Mucosa of descending colon (tissue), 3 donors: ENCODE measurements at places on chromosomes 7 and 10. TPM values are rescaled to one million over a fixed set of nuclear protein-coding genes. Genes with fewer than 3 reads are reported as not detected.

DNA sequence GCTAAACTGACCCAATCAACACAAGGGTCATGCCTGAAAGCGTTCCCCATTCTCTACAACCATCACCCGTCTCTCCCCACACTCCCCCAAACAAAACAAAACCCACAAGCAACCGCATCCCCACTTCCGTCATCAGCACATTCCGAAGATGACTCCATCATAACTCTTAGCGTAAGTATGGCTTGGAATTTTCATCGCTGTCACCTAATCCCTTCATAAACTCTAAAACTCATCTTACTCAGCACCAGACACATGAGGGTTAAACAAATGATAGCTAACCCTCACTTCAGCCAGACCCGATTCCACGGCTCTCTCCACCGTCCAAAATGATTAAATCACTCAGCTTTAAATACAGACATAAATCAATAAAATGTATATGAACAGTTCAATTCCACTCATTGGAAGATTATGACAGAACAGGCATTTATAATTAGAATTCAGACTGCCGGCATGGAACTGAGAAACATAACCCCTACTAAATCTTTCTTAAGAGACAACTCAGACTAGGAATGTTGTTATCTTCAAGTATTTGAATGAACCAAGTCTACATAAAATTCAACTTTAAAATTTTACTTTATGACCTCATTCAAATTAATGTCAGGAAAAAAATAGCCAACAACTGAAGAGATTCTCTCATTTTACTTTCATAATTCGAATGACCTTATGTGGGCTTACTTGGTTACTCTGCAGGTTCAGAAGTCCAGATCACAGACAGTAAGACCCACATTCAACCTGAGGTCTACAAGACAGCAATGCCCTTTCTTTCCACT lies 215.9 kb downstream of the PARD3 start:
- DNase-seq, result no peak

DNA sequence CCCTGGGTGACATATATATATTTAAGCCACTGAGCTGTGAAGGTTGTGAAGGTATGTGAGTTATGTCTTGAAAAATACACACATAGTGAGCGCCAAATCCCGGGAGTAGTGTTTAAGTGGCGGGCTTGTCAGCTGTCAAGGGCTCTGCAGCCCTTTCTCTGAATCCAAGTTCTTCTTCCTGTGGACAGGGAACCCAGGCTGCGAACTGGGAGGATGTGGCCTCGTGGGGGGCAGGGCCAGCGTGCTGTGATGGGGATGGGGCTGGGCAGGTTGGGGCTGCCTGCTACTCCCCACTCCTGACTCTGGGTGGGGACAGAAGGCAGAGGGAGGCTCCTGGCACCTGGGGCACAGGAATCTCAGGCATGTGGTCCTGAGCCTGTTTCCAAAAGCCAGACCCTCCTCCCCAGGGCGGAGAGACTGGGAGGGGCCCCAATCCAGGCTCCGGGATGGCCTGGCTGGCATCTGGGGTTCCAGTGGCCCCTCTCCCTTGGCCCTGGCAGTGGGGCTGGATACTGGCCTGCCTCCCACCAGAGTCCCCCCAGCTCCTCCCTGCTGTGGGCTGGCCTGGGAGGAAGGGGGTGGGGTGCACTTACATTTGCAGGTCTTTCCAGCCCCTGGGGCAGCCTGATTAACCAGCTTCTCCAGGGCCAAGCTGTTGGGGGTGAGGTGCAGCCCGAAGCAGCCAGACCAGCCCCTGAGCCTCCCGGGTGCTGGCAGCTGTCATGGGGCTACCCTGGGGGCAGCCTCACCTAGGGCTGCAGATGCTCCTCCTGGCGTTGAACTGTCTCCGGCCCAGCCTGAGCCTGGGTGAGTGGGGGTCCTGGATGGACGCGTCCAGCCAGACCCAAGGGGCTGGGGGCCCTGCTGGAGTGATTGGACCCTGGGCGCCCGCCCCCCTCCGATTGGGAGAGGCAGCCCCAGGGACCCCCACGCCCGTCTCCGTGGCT lies at the start of gene UPK3B:
Gene UPK3B, plus strand, starts transcription at position 622 of the 947 bp plus-strand sequence. Its CDS starts 101 bp downstream, at position 723.
- DNase-seq, result peak; percentile 56

DNA sequence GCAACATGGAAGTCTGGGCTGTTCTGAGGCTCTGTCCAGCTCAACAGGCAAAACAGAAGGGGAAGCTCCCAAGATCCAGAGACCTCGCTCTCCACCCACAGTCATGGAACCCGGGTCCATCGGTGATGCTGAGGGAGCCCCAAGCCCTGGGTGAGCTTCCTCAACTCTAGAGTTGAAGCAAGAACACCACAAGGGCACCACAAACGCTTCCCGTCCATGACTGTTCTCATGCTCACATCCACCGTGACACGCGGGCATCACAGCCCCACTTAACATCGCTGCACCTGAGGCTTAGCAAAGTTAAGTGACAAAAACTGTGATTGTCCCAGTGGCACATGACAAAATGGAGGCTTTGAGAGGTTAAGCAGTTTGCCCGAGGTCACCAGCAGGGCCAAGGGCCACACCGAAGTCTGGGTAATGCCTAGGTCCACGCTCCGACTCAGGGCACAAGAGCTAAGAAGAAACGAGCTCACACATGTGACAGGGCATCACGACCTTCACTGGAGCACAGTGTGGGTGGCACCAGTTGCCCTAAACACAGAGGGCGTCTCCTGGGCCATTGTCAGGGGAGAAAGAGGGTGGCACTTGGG lies 110.6 kb downstream of the OAT start:
- DNase-seq, result no peak

DNA sequence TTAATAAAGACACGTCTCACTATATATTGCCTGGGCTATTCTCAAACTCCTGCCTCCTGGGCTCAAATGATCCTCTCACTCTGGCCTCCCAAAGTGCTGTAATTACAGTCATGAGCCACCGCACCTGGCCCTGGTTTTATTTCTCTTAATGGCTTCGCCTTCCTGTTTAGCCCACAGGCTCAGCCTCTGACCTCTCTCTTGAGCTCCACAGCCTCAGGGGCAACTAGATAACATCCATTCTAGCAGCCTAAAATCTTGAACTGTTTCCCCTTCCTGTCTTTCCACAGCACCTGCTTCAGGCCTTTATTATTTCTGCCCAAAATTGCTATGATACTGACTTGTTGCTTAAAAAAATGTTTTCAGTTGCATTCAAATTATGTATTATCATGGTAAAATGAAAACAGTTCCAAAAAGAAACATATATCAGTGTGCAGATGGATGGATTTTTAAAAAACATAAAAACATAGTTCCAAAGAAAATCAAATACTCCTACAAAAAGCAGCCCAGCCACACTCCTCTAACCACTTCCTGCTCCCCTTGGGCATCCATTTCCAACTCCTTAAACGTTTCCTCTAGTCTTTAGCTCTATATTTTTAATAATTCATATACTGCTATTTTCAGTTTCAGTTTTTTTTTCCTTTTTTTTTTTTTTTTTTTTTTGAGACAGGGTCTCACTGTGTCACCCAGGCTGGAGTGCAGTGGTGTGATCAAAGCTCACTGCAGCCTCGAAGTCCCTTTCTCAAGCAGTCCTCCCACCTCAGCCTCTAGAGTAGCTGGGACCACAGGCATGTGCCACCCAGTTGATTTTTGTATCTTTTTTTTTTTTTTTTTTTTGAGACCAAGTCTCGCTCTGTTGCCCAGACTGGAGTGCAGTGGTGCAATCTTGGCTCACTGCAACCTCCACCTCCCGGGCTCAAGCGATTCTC lies 5.1 kb upstream of the BAZ1B start:
- DNase-seq, result no peak

DNA sequence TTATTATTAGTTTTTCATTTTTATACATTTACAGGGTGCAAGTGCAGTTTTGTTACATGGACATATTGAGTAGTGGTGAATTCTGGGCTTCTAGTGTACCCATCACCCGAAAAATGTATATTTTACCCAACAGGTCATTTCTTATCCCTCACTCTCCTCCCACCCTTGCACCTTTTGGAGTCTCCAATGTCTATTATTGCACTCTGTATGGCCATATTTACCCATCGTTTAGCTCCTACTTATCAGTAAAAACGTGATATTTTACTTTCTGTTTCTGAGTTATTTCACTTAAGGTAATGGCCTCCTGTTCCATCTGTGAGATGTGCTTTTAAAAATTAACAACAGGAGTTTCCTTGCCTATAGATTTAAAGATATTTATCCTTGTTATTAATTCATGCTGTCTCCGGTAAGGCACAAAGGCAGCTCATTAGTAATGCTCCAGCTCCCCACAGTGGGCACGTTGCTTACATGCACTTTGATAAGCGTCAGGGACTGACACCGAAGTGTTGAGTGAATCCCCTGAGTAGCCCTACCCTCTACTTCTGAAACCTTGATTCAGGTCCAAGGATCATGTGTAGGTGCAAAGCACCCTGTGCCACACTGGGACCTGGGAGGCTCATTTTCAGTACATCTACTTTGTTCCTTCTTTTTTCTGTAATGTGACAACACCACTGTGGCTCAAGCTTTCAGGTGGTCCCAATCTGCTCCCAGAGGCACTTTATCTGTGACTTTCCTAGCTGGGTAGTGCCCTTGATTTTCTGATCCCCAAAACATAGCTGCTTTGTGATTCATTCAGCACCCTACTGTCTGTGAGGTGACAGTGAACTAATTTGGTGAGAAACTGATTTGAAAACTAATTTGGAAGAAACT lies 27.3 kb downstream of the HYAL4 start:
- DNase-seq, result peak; percentile 53

- no peak for DNase-seq
Observed at GRCh38 chr10:28853195-28853594, 175.9 kb downstream of the BAMBI start.

GRCh38 chr7:149690688-149691446 lies 82.5 kb downstream of the ZNF467 start:
- peak; percentile 7 for DNase-seq

ABCC2 gene
- 0.69 TPM for total RNA-seq

DNA sequence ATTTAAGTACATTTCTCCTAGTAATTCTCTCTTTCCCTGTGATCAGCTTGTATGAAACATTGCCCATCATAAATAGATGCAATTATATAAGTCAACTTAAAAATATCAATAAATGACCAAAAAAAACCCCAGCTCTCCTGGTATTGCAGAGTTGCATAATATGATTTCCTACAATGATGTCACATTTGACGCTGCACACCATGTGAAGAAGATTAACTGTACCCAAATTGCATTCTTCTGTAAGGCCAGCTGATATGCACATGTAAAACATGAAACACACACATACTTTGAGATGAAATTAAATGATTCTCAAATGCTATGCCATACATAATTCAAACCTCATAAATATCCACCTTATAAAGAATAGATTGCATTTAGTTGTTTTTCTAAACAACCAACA lies 115.5 kb downstream of the AGMO start:
- no peak for DNase-seq

DNA sequence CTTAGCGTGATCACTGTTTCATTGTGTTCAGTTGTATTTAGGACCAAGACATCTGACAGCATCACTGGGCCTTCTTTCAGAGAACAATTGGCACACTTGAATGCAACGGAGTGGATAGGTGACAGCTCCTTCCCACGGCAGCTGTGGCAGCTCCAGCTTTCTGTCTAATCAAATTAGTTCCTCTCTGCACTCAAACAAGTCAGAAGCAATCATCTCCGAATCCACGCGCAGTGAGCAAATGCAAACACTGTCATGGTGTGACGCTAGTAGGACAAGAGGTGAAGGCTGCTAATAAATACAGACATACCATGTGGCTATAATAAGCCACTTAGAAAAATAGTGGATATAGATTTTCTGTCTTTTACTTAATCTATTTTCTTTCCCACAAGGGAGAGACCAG lies 542.4 kb downstream of the ACTR3B start:
- DNase-seq, result no peak

FRMPD2 gene
- 0.73 TPM for total RNA-seq

TAC1 gene
- 1.9 TPM for total RNA-seq

DNA sequence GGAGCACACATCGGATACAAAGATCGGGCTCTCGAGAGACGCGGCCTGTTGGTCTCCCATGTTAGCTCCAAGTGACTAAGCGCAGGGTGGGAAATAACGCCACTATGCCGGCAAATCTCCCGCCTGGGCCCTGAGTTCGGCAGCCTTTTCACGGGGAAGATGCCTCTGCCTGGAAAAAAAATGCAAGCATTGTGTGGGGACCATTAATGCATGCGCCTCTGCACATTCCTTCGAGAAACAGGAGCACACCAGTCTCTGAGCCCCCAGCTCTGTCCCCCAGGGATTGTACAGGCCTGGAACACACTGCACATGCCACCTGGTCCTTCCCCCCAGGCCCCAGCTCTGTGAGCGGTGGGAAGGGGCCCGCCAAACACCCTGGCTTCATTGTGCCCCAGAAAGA lies 44.1 kb downstream of the FBXW4 start:
- DNase-seq, result no peak

KCNH2 gene
- 2.9 TPM for total RNA-seq

RSBN1L gene
- 19.1 TPM for total RNA-seq

CLDN4 gene
- total RNA-seq, result 1,043 TPM

GRCh38 chr10:124240839-124241291 lies 147.5 kb upstream of the CHST15 start:
- DNase-seq, result no peak

UCN3 gene
- total RNA-seq, result 5.9 TPM

TMEM243 gene
- total RNA-seq, result 17.1 TPM

- no peak for DNase-seq
Observed at GRCh38 chr10:15419279-15419874, 48.3 kb upstream of the FAM171A1 start.
